Stimulated activated naive CD8-positive, alpha-beta T cell treated with anti-CD3 and anti-CD28 coated beads, Interleukin-15, amount 100 ng/mL, for 72 hours (primary cell): ENCODE measurements at places on chromosomes 6 and 20.

DNA sequence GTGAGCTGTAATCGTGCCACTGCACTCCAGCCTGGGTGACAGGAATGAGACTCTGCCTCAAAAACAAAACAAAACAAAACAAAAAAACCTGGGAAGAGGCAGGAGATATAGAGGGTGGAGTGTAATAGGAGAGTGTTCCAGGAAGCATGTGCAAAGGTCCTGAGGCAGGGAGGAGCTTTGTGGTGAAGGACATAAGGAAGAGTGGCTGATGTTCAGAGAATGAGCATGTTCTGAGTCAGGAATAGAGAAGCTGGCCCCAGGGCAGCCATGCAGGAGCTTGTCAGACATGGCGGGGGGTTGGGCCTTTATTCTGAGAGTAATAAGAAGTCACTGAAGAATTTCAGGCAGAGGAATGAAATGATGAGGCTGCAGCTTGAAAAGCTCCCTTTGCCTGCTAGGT is 337.0 kb downstream of the CDH26 start:
- no peak for DNase-seq

GRCh38 chr6:107656401-107656800 is 166.5 kb downstream of the SOBP start:
- DNase-seq, result no peak

GRCh38 chr6:83125425-83125824 is 58.0 kb downstream of the DOP1A start:
- DNase-seq, result no peak

DNA sequence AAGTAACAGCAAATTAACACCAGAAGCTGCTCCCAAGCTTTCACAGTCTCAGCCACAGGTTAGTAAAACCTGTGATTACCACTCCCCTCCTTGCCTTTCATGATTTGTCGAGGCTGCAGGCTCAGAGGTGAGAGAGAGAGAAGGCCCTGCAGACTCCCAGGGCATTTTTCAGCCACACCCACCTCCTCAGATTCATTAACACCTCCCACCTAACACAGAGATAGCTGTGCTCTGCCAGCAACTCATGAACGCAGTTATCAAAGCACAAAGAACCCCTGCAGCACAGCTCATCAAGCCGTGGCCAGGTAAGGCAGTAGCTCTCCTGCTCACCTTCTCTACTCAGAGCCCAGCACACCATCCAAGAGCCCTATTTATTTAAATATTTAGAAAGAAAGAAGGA is 27.1 kb downstream of the F13A1 start:
- no peak for DNase-seq

- no peak for DNase-seq
These were observed 479.4 kb upstream of the SLC35B3 start for GRCh38 chr6:8914700-8915099.

GRCh38 chr6:11110921-11111768 is at the start of gene ERVFRD-1:
ERVFRD-1 (minus strand) TSS chr6:11111725; CDS start chr6:11105310, 6,415 bp downstream.
- no peak for DNase-seq

GRCh38 chr6:36329798-36330291 is 6.8 kb downstream of the BNIP5 start:
- no peak for DNase-seq

DNA sequence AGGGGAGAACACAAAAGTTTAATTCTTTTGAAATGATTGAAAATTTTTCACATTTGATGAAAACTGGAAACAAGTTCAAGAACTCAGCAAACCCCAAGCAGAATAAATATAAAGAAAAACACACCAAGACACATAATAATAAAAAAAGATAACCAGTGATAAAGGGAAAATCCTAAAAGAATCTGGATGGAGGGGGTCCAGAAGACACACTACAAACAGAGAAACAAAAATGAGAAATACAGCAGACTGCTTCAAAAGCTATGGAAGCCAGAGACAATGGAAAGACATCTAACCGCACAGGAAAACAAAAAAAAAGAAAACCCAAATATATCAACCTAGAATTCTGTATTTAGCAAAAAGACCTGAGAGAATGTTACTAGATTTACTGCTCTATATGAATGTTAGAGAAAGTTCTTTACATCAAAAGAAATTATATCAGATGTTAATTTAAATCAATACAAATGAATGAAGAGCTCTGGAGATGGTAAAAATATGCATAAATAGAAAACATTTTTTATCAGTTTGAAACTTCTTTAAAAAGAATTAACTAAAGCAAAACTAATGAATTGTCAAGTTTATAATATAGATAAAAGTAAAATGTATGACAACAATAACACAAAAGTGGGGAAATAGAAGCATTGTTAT is 310.7 kb upstream of the PREP start:
- DNase-seq, result no peak

GRCh38 chr6:39792540-39793450 is 619 bp downstream of the DAAM2 start:
- no peak for DNase-seq

GRCh38 chr6:71406865-71407860 is 118.6 kb downstream of the OGFRL1 start:
- no peak for DNase-seq

DNA sequence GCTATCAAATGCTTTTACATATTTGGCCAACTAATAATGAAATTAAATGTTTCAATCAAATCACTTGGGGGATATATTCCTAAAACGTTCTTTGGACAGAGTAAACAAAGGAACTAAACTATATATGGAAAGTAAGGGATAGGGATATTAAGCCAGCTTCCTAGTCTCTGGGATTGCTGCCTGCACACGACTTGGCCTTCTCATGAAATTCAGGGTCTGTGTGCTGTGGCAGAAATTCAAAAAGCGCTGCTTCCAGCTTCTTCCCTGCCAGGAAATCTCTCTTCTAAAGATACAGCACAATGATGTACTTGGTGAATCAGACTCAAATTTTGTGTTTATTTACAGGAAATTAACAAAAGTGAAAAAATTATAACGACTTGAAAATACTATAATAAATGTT is 206.3 kb upstream of the RAB32 start:
- DNase-seq, result no peak

- DNase-seq, result no peak
These were observed 834 bp upstream of the CTSZ start for GRCh38 chr20:59007665-59008511.

GRCh38 chr6:43985329-43985728 is 141.9 kb downstream of the MRPL14 start:
- DNase-seq, result no peak

- no peak for DNase-seq
These were observed 227.4 kb downstream of the TMEM200A start for GRCh38 chr6:130593200-130593599.
